Iris pigment epithelial cell (primary cell): ENCODE measurements at places on chromosomes 4 and X.

DNA sequence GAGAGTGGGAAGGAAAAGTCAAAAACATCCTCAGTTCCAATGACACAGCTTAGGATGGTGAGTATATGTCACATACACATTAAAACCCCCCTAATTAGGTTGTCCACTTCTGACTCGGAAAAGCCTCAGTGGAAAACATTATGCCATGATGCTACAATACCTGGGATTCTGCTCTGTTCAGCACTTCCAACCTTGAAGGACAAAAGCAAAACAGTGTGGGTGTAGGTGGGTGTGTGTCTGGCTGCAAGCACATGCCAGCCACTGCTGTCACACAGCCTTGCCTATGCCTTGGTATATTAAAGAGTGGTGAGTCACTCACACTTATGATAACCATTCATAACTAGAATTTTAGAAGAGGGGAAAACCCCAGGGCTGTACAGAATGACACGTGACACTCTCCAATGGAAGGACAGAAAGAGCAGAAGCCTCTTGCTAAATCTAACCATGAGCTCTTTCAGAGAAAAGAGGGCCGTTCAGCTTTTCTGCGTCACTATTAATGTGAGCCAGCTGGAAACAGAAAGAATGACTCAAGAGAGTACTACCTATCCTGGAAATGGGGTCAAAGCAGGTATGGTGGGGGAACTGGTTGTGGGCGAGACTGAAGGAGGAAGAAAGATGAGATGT is 159.6 kb downstream of the TET2 start:
- DNase-seq, result peak; percentile 17

DNA sequence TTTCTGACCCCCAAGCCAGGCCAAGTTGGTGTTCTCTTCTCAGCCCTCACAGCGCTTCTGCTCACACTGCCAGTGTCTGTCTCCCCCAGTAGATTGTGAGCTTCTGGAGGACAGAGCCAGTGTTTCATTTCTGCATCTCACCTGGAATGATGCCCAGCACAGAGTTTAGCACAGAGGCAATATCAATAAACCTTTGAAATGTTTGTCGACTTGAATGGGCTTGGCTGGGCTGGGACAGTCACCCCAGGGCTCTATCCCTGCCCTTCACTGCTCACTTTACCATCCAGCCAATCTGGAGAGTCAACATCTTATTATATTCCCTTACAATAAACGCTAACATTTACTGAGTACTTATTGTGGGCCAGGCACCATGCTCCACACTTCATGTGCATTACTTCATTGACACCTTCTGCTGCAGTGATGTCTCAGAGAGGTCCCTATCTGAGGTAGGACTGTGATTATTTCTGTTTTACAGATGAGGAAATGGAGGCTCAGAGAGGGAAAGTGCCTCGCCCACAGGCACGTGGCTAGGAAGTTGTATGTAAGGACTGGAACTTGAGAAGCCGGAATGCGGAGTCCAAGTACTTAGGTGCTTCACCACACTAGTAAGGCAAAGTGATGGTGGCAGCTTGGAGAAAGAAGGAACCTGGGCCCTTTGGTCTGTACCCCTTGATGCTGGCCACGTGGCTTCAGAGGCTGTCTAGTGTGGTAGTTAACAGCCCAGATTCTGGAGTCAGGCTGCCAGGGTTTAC is 19.5 kb downstream of the EFNB1 start:
- no peak for DNase-seq

DNA sequence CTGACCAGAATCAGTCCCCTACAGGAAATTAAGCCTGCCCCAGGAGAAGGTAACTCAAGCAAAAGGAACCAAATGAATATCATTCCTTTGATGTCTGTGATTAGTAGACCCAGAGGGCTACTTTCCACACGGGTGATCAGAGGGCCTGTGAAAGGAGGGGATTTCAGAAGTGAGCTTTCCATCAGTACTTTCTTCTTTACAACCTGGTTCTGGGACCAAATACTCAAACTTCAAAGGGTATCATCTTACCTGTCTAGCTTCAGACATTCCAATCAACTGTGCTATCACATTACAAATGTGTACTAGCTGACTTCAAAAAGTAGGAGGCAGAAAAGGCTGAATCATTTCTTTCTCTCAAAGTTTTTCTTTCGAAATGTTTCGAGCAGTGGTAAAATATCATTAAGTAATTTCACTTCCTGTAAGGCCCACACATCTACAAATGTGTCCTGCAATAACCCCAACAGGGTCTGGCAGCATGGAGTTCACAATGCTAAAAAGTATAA is 23.9 kb downstream of the ACSL4 start:
- DNase-seq, result peak; percentile 73

- DNase-seq, result no peak
These were observed 13.7 kb downstream of the RASSF6 start for GRCh38 chr4:73606465-73606974.

- no peak for DNase-seq
These were observed 8.3 kb downstream of the L1CAM start for GRCh38 chrX:153877571-153878261.

DNA sequence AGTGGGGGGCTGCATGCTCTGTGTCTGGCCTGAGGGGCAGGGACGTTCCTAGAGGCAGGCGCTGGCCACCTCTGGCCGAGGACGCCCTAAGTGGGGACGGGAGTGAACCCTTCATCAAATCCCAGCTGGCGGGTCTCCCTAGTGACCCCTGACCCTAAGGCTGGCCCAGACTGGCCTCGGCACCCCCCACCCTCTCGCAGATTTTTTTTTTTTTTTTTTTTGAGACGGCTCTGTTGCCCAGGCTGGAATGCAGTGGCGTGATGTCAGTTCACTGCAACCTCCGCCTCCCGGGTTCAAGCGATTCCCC is 988 bp upstream of the MXD4 start:
- DNase-seq, result no peak

DNA sequence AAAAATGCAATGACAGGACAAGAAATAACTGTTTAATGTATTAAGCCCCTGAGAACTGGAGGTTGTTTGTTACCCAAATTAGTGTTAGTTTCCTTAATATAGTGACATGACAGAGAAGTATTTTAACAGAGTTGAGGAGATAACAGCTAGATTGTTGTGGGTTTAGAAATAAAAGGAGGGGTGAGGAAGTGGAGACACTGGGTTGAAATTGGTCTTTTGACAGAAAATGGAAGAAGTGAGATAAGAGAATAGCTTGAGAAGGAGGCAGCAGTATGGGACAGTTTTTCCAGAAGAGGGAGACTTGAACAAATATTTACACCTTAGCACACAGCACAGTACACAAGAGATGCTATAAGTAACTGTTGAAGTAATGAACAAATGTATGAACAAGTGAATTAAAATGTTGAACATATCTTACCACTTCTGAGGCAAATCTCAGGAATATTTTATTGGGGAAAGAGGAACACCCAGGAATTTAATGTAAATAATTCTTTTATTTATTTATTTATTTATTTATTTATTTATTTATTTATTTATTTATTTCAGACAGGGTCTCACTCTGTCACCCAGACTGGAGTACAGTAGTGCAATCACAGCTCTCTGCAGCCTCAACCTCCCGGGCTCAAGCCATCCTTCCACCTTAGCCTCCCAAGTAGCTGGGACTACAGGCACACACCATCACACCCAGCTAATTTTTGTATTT is 58.0 kb upstream of the EGFL6 start:
- no peak for DNase-seq

DNA sequence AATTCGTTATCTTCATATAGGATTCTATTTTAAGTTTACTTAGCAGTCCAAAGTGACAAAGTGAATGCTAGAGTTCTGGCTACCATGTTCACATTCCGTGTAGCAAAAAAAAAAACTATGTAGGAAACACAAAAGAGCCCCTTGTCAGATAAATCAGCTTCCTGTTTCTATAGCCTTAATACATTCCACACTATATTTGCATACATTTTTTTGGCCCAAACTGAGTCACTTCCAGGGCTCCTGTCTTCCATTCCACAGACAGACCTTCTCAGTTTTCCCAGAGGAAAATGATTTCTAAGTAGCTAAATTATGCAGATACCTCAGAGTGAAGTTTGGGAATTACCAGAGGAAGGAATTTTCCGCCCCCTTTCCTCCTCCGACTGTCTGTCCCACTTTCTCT is 841.9 kb upstream of the HS3ST1 start:
- DNase-seq, result no peak

DNA sequence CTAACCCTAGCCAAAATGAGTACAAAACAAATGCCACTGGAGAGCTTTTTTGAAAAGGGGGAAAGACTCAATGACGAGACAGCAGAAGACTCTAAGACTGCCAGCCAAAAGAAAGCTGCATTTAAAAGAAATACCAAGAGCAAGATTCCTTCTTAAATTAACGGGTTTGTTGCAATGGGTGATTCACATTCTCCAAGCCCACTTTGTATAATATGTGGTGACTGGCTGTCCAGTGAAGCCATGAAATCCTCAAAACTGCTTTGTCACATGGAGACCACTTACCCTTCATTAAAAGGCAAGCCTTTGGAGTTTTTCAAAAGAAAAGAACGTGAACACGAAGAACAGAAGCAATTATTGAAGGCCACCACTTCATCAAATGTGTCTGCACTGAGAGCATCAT is 68.2 kb downstream of the MRPL1 start:
- DNase-seq, result peak; percentile 33

DNA sequence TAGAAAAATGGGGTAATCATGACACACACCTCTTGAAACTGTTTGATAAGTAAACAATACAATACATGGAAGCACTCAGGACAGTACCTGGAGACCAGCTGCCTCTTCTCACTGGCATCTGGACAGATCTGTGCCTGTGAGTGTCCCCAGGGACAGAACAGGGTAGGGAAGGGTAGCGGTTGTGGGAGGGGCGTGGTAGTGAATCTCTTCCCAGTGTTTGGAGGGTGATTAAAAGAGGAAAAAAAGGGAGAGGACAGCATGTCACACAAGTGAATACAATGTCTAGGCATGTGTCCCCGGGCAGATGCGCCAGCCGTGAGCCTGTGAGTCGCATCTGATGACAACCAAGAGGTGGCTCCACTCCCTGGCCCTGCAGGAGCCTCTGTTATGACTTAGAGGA is 138.8 kb upstream of the MSX1 start:
- DNase-seq, result no peak

GRCh38 chrX:135112096-135112729 is 8.1 kb downstream of the ETDB start:
- peak; percentile 42 for DNase-seq

- DNase-seq, result no peak
These were observed 107.1 kb downstream of the ANXA10 start for GRCh38 chr4:168199260-168199957.

GRCh38 chr4:128573781-128574508 is 235.6 kb upstream of the JADE1 start:
- DNase-seq, result peak; percentile 89

- no peak for DNase-seq
These were observed 299.1 kb upstream of the BMP3 start for GRCh38 chr4:80731436-80731835.

- peak; percentile 81 for DNase-seq
These were observed 53.3 kb downstream of the RGS12 start for GRCh38 chr4:3346146-3346545.

- DNase-seq, result no peak
These were observed 19.7 kb upstream of the EDNRA start for GRCh38 chr4:147461161-147461560.

DNA sequence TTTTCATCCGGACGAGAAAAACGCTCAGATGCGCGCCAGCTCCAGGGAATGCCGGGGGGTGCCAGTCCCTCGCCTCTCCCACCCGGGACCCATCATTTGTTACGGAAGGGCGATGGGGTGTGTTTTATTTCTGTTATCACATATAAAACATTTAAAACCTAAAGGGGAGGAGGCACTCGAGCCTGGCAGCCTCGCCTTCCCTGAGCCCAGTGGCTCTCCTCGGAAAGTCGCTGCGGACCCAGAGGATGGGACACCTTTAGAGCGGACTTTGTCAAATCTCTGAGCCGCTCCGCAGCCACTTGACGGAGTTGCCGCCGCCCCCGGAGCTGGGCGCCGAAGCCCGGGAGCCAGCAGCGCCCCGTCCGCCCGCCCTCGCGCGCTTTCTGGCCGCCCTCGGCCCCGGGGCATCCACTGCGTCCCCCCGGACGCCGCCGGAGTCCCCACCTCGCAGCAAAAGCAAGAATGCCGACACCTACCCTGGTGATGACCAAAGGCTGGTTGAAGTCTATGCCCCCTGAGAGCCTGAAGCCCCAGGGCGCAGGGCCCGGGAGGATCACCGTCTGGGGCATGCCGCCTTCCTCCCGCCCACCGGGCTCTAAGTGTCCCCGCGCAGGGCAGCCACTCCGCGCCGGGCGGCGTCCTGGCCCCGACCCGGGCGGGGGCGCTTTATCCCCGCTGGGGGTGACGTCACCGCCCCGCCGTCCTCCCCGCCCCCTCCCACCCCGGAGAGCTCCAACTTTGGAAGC is at the start of gene PDLIM3:
TSS of gene PDLIM3 (minus strand) at position 642 of the 746 bp plus-strand sequence. CDS start at position 569, 73 bp downstream.
- peak; percentile 49 for DNase-seq
